ENCODE measurements at places on chromosomes 1 and 21. TPM values are rescaled to one million over a fixed set of nuclear protein-coding genes. Genes with fewer than 3 reads are reported as not detected.

- DNase-seq: no peak
These were observed 3.3 kb upstream of the HAPLN2 start for GRCh38 chr1:156615946-156616345.

The NBPF4 gene
- total RNA-seq: not detected

DNA sequence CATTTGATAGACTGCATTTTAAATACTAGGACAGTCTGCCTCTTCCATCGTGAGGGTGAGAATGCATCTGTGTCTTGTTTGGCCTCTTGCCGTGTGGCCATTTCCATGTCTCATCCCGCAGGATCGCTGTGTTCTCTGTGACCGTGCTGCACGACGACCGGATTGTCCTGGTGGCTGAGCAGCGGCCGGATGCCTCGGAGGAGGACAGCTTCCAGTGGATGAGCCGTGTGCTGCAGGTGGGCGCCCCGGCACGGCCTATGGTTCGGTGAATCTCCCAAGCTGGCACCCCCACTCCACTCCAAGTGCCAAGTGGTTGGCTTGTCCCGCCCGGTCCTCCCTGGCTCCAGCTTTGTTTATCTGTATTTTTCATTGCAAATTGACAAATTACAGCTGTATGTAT lies 55.2 kb downstream of the S100B start:
- no peak for DNase-seq

The CACYBP gene
- total RNA-seq: 71.5 TPM

DNA sequence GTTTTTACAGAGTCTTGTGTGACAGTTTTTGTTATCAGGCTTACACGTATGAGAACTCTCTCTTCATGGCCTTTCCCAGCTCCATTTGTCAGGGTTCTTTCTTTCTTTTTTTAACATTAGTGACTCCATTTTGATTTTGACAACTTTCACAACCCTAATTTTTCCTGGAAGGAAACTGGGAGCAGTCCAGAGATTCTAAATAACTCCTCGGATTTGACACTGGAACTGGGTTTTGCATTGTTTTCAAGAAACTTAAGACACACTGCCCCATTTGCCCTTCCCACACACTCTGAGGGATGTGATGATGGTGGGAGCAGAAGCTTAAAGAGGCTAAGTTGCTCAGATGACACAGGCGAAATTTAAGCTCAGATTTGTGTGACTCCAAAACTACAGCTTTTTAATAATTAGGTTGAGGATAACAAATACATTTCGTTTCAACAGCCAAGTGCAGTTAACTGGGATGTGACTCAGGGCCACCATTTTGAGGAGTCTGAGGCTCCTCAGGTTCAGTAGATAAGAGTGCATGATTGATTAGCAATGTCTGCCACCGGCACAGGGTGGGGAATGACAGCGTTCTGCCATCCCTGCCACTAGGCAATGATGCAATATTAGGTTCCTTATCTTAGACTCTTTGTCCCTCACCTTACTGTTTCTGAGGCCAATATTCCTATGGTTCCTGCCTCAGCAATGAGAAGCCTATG lies 95.1 kb upstream of the ATP1A1 start:
- DNase-seq: no peak

All from T-cell (primary cell).